GOT3 (cell line): ENCODE measurements at places on chromosomes 16 and 17.

- no peak for DNase-seq
Measured at GRCh38 chr16:87358250-87358649, 25.3 kb downstream of the FBXO31 start.

- DNase-seq, result no peak
Measured at GRCh38 chr16:27984121-27984520, 79.4 kb downstream of the GSG1L start.

GRCh38 chr17:60103957-60104356 is 25.2 kb upstream of the HEATR6 start:
- DNase-seq, result no peak

GRCh38 chr17:27240086-27240801 is 53.7 kb upstream of the WSB1 start:
- no peak for DNase-seq
